ENCODE measurements at places on chromosomes 4 and X. TPM values are rescaled to one million over a fixed set of nuclear protein-coding genes. Genes with fewer than 3 reads are reported as not detected.

The DGAT2L6 gene
- not detected for total RNA-seq

- DNase-seq = no peak
Measured at GRCh38 chr4:76012388-76012801, 5.1 kb upstream of the CXCL9 start.

The WAS gene
- 0.20 TPM for total RNA-seq

The SLC4A4 gene
- 0.10 TPM for total RNA-seq

The PAGE4 gene
- total RNA-seq = not detected

The SPIN2B gene
- 8.0 TPM for total RNA-seq

GRCh38 chrX:70030301-70030767 is 19.4 kb downstream of the AWAT2 start:
- peak; percentile 67 for DNase-seq

The RHOXF1 gene
- total RNA-seq = not detected

- DNase-seq = no peak
Measured at GRCh38 chr4:24769571-24769970, 25.8 kb upstream of the SOD3 start.

The DCAF8L2 gene
- total RNA-seq = not detected

The KIT gene
- not detected for total RNA-seq

GRCh38 chr4:15963001-15963451 is at the start of gene FGFBP2:
Gene FGFBP2 (minus strand): TSS chr4:15963175. CDS start chr4:15963129, 46 bp downstream.
- peak; percentile 12 for DNase-seq

- no peak for DNase-seq
Measured at GRCh38 chrX:140514554-140514953, 9.7 kb upstream of the SOX3 start.

DNA sequence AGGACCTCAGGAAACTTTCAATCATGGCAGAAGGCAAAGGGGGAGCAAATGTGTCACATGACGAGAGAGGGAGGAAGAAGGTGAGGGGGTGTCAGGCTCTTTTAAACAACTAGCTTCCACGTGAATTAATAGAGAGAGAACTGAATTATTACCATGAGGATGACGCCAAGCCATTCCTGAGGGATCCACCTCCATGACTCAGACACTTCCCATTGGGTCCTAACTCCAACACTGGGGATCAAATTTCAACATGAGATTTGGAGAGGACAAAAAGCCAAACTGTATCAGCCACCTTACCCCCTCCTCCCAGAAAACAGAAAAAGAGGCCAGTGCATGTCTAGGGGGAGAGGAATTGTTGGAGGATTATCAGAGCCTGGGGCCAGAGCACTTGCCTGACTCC is 40.4 kb upstream of the LAS1L start:
- DNase-seq = no peak

The SPANXB1 gene
- not detected for total RNA-seq

The NWD2 gene
- total RNA-seq = not detected

DNA sequence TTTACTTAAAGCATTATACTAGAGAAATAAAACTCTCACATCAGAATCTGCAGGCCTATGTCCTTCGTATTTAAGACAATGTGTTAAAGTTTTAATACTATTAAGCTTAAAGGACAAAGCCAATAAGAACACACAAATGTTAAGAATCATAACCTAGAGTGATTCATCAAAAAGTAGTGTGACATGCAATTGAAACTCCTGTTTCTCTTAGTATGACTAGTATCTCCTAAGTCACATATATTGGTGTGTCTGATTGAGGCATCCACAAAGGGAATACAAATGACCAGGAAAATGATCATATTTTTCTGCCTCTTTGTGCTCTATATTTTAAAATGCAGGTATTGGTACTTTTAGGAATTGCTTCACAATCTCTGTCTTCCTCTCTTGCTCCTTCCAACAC is 23.8 kb downstream of the GPRASP3 start:
- DNase-seq = no peak

The USO1 gene
- total RNA-seq = 60.7 TPM

DNA sequence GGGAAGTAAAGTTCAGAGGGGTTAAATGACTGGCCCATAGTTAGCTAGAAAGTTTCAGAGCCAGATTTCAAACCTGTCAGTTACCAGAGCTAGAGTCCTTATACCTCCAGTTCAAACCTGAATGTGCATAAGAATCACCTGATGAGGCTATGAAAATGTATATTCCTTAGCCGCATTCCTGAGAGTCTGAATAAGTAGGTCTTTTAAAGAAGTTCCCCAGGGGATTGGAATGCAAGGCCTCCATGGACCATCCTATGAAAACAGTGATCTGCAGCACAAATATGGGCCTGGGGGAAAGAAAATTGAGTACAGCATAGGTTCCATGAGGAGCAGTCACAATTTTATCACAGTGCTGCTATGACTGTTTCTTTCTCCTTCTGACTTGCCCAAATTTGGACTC is 263.9 kb upstream of the CXorf66 start:
- no peak for DNase-seq

The GDPD2 gene
- total RNA-seq = not detected

The NOA1 gene
- 18.2 TPM for total RNA-seq

The ARHGEF9 gene
- 12.2 TPM for total RNA-seq

GRCh38 chrX:42442745-42443144 is 335.2 kb downstream of the PPP1R2C start:
- no peak for DNase-seq

DNA sequence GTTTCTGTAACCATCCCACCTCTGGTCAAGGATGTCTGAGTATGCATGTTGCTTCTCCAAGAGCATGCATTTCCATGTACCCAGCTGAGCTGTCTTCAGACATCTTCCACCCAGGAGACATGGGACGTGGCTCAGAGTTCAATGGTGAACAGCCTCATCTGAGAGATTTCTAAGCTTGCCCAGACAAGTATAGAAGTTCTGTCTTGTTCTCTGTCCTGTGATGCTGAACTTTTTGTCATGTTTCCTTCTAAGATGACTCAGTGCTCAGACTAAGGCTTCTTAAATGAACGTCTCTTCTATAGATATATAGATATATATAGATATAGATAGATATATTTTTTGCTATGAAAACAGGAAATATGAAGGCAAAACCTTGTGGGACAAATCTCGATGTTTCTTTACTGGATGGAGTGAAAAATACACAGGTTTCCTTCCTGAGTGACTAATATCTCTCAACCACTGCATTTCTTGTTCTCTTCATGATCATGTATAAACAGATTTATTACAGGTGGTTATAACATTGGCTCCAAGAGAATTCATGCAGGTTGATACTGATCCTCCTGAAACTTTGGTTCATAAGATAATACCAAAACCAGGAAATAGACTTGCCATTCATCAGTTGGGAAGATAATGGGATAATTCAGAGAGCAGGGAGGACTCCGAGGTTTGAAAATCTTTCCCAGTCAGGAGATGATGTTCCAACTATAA is 168.2 kb downstream of the ZNF518B start:
- no peak for DNase-seq

The EDNRA gene
- total RNA-seq = 0.35 TPM

The ASB12 gene
- total RNA-seq = not detected

The SLC38A5 gene
- total RNA-seq = 43.8 TPM

The MAGEE1 gene
- total RNA-seq = 1.4 TPM

- DNase-seq = no peak
Measured at GRCh38 chrX:40152741-40153344, 55.1 kb upstream of the BCOR start.

Measured in NCI-H460 (cell line).